ENCODE measurements at places on chromosomes 1 and 21. TPM values are rescaled to one million over a fixed set of nuclear protein-coding genes. Genes with fewer than 3 reads are reported as not detected.

The F3 gene
- 246 TPM for total RNA-seq

The LCE1A gene
- total RNA-seq: not detected

The LY9 gene
- not detected for total RNA-seq

The KIFAP3 gene
- total RNA-seq: 15.0 TPM

The MFAP2 gene
- 42.2 TPM for total RNA-seq

The CFAP107 gene
- not detected for total RNA-seq

The AADACL4 gene
- total RNA-seq: not detected

The RGS8 gene
- not detected for total RNA-seq

The REN gene
- 0.12 TPM for total RNA-seq
